ENCODE measurements at places on chromosomes 1 and 21. TPM values are rescaled to one million over a fixed set of nuclear protein-coding genes. Genes with fewer than 3 reads are reported as not detected.

GRCh38 chr1:235993652-235994051 lies 71.2 kb downstream of the NID1 start:
- no peak for DNase-seq
- H3K27me3 ChIP-seq: no peaks in the 10 kb centered on the region
- H3K4me3 ChIP-seq: no peak overlapping the region

Gene HTR6
- total RNA-seq: not detected

Gene IL12RB2
- not detected for total RNA-seq

GRCh38 chr1:79587229-79587628 lies 580.7 kb upstream of the ADGRL4 start:
- no peak overlapping the region for H3K4me3 ChIP-seq
- no peaks in the 10 kb centered on the region for H3K36me3 ChIP-seq
- H3K27me3 ChIP-seq: no peaks in the 10 kb centered on the region
- peak; percentile 3 for DNase-seq

Gene FCGR3B
- not detected for total RNA-seq

- no peaks in the 10 kb centered on the region for H3K4me1 ChIP-seq
- H3K36me3 ChIP-seq: peaks cover 14% of the 10 kb centered on the region
- H3K27ac ChIP-seq: no peak overlapping the region
- H3K27me3 ChIP-seq: no peaks in the 10 kb centered on the region
Measured at GRCh38 chr1:224383218-224383617, 26.5 kb downstream of the CNIH4 start.

DNA sequence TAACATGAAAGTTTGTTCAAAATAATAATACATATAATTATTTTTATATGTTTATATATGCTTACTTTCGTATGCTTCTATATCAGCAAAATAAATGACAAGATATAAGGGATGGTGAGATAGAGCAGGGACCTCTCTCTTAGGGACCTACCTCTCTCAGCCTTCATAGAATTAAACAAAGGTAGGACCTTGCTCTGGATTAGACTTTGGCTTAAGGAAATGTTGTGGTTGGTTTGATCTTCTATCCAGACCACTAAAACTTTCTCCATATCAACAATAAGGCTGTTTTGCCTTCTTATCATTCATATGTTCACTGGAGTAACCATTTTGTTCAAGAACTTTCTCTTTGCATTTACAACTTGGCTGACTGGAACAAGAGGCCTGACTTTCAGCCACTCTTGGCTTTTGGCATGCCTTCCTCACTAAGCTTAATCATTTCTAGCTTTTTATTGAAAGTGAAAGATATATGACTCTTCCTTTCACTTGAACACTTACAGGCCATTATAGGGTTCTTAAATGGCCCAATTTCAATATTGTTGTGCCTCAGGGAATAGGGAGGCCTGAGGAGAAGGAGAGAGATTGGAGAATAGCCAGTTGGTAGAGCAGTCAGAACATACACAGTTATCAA lies 14.4 kb downstream of the FRRS1 start:
- no peak overlapping the region for H3K4me3 ChIP-seq
- no peaks in the 10 kb centered on the region for H3K27me3 ChIP-seq
- H3K27ac ChIP-seq: no peak overlapping the region
- H3K4me1 ChIP-seq: no peaks in the 10 kb centered on the region
- no peaks in the 10 kb centered on the region for H3K36me3 ChIP-seq
- DNase-seq: no peak

Gene UAP1
- total RNA-seq: 255 TPM

DNA sequence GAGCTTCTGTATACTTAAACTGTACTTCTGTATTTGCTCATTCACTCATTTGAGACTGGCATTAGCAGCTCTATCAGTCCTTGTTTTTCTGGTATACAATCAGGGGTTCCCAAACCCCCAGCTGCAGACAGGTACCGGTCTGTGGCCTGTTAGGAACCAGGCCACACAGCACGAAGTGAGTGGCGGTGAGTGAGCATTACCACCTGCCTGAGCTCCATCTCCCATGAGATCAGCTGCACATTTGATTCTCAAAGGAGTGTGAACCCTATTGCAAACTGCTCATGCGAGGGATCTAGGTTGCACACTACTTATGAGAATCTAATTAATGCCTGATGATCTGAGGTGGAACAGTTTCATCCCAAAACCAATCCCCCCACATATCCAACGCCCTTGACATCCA lies 18.2 kb upstream of the NUF2 start:
- peaks cover 3% of the 10 kb centered on the region for H3K4me1 ChIP-seq
- no peak overlapping the region for H3K27ac ChIP-seq
- no peak overlapping the region for H3K4me3 ChIP-seq
- H3K36me3 ChIP-seq: 0 out of 2 replicates have a peak, but pooled peaks cover 2% of the 10 kb centered on the region
- no peak for DNase-seq

- H3K27ac ChIP-seq: no peak overlapping the region
- peak; percentile 25 for DNase-seq
- no peaks in the 10 kb centered on the region for H3K27me3 ChIP-seq
- H3K36me3 ChIP-seq: no peaks in the 10 kb centered on the region
- peaks cover 2% of the 10 kb centered on the region for H3K4me1 ChIP-seq
- H3K4me3 ChIP-seq: peak overlapping the region; percentile 59
Measured at GRCh38 chr1:23020706-23021405, 1.6 kb downstream of the KDM1A start.

- no peaks in the 10 kb centered on the region for H3K36me3 ChIP-seq
- H3K27ac ChIP-seq: no peak overlapping the region
- H3K4me3 ChIP-seq: no peak overlapping the region
Measured at GRCh38 chr1:209190591-209191261, 392.8 kb upstream of the CAMK1G start.

DNA sequence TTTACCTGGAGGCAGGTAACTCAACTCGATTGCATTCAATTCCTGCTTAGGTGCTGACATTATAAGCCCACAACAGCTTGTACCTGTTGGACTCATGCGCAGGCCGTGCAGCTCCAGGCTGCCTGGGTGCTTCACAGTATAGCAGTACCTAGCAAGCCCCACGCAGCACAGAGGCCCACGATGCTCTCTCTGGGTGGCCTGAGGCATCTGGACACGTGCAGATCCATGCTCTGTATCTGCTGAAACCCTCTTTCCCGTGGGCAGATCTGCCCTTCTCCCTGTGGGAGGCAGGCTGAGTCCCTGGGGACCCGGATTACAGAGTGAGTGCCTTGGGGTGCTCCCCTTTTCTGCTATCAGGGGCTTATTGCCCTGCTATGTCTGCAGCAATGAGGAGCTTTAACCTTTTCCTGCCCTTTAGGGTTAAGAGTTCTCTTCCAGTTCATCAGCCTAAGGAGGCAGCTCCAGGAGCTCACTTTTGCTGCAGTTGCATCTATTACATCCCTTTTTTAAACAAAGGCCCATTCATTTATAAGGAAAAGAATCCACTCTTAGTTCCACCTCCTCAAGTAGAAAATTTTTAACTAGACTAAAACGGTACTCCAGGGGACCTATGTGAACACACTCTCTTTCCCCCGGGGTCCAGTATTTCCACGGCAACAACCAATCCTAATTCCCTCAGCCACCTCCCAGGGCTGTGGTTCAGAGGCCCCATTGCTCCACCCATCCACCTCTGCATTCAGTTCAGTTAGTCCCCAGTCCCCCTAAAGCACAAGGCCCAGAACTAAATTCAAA lies 19.3 kb downstream of the ITPKB start:
- peaks cover 16% of the 10 kb centered on the region for H3K4me1 ChIP-seq
- no peak overlapping the region for H3K4me3 ChIP-seq
- no peak for DNase-seq

DNA sequence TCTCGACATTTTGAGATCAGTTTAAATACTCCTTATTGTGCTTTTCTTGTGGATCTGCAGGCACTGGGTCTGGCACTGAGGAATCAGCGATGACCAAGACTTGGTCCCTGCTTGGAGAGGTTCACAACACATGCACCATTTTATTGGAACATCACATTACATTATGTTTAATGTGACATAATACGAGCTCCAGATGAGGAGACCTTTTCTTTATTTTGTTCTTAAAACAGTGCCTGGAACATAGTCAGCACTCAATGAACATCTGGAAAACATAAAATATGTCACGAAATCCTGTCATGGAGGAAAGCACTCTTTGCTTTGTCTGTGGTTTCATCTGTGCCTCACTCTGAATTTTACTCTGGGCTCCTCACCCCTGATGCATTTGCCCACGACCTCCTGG lies 110.7 kb downstream of the ST6GALNAC3 start:
- DNase-seq: no peak
- no peak overlapping the region for H3K4me3 ChIP-seq
- H3K36me3 ChIP-seq: no peaks in the 10 kb centered on the region
- H3K4me1 ChIP-seq: no peaks in the 10 kb centered on the region
- H3K27ac ChIP-seq: no peak overlapping the region

DNA sequence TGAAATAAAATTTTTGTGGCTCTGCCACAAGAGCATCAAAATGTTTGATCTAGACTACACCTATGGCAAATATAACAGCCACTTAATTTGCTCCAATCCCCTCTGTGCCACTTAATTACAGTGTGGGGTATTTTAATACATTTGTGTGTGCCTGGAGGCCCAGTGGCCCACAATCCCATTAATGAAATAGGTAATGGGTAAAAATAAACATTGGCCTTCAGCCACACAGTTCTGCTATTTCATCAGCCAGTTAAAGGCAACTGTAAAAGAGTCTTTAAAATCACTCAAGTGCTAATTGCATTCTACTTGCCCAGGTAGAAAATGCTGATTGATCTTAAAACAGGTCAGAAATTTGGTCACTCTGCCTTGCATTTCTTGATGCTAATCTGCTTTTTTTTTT lies 151.6 kb upstream of the UBE2U start:
- H3K36me3 ChIP-seq: peaks cover 2% of the 10 kb centered on the region
- no peak overlapping the region for H3K4me3 ChIP-seq
- no peaks in the 10 kb centered on the region for H3K27me3 ChIP-seq
- H3K4me1 ChIP-seq: no peaks in the 10 kb centered on the region
- no peak overlapping the region for H3K27ac ChIP-seq

- H3K4me1 ChIP-seq: peaks cover 3% of the 10 kb centered on the region
- H3K27ac ChIP-seq: no peak overlapping the region
- H3K27me3 ChIP-seq: no peaks in the 10 kb centered on the region
- DNase-seq: peak; percentile 60
Measured at GRCh38 chr1:196680107-196680506, 28.3 kb downstream of the CFH start.

Gene TOMM20
- total RNA-seq: 135 TPM

Gene LAMC1
- 394 TPM for total RNA-seq

DNA sequence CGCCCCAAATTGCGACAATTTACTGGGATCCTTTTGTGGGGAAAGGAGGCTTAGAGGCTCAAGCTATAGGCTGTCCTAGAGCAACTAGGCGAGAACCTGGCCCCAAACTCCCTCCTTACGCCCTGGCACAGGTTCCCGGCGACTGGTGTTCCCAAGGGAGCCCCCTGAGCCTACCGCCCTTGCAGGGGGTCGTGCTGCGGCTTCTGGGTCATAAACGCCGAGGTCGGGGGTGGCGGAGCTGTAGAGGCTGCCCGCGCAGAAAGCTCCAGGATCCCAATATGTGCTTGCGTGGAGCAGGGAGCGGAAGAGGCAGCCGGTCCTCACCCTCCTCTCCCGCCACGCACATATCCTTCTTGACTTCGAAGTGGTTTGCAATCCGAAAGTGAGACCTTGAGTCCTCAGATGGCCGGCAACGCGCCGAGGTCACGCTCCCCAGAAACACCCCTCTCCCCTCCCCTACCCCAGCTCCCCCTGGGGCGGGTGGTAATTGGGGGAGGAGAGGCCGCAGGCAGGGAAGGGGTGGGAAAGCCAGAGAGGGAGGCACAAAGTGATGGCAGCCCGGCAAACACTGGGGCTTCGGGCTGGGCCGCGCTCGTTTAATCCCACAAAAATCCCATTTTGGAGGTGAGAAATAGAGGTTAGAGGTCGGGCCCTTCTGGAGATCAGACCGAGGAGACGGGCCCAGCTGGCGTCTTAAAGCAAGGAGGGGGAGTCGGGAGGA lies 6.2 kb downstream of the SIM2 start:
- peak; percentile 18 for DNase-seq
- no peaks in the 10 kb centered on the region for H3K4me1 ChIP-seq
- H3K27me3 ChIP-seq: peaks cover 96% of the 10 kb centered on the region
- H3K36me3 ChIP-seq: no peaks in the 10 kb centered on the region
- peak overlapping the region; percentile 19 for H3K27ac ChIP-seq

GRCh38 chr1:116257836-116258235 lies 115.2 kb upstream of the ATP1A1 start:
- H3K4me3 ChIP-seq: no peak overlapping the region
- H3K27me3 ChIP-seq: no peaks in the 10 kb centered on the region
- H3K27ac ChIP-seq: no peak overlapping the region
- H3K4me1 ChIP-seq: no peaks in the 10 kb centered on the region
